ENCODE measurements at places on chromosomes 6 and 20.

- DNase-seq: peak; percentile 52
These were observed 174.1 kb downstream of the DOK5 start for GRCh38 chr20:54649511-54649962.

DNA sequence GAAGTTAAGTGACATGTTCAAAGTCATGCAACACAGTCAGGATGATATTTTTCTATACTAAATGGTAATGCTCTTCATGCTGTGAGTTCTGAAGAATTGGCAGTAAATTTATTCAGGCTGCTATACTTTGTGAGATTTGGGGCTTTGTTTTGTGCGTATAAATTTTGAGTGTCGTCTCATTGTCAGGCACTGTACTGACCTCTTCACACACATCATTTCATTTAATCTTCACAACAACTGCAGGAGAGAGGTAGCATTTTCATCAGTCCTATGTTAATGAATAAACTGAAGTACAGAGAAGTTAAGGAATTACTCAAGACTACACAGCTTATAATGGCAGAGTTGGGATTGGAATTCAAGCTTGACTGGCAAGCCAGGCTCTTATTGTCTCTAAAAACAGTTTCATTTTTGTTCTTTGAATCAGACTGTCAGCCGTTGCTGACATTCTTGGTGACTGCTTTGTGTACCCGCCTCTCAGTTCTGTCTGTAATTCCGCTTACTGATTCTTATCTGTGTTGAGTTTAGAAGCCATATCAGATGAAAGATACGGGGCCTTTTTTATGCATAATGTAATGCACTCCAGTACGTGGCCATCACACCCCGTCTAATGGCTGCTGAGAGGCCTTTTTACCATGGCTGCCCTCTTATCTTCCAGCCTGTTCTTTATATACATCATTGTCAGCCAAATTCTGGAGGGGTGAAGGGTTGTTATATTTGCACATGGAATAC lies 274.9 kb downstream of the UTRN start:
- peak; percentile 13 for DNase-seq

- no peak for DNase-seq
These were observed 155.3 kb downstream of the PLCB1 start for GRCh38 chr20:8287340-8287739.

GRCh38 chr20:23096986-23097520 lies 10.9 kb upstream of the CD93 start:
- no peak for DNase-seq

GRCh38 chr20:47785854-47786764 lies 828 bp upstream of the SULF2 start:
- no peak for DNase-seq

DNA sequence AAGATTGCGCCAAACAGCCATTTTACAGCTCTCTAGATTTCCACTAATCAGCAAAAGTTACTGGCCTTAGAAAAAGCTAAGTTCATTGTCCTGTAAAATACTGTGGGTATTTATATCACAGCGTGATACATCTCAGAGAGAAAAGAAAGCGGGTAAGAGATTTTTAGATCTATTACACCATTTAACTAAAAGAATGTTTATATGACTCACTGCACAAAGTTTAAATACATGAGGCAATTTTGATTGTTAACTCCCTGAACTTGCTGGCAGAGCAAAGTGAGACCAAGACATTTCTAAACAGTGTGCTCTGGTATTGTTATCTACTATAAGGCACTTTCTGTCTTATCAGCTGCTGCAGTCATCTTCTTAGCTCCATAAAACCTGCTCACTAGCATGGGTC lies 314.3 kb downstream of the EPHA7 start:
- DNase-seq: no peak

DNA sequence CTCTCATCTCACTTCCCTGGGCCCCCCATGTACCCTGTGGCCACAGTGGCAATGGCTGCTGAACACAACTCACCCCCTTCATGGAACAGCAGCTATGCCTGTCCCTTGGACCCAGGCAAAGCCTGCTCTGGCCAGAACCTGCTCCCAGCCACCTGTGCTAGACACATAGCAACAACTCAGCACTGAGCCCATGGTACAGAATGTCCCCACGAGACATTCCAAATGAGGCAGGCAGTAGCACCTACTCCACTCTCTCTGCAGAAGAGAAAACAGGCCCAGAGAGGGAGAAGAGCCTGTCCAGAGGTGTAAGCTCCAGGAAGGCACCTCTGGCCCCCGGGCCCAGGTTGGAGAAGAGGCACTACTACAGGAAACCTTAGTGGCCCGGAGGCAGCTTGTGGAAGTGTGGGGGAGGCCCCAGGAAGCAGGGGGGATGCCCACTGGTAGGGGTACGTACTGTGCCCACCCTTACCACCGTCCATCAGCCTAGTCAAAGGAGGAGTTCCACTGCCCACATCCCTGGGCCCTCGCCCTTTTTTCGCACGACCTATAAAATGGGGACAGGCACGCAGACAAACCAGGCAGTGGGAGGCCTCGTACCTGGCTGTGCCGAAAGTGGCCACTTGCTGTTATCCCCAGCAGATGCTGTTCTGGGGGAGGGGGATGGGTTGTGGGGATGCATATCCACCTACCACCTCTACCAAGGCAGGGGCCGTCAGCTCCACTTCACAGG lies 97.2 kb downstream of the ASXL1 start:
- DNase-seq: no peak

DNA sequence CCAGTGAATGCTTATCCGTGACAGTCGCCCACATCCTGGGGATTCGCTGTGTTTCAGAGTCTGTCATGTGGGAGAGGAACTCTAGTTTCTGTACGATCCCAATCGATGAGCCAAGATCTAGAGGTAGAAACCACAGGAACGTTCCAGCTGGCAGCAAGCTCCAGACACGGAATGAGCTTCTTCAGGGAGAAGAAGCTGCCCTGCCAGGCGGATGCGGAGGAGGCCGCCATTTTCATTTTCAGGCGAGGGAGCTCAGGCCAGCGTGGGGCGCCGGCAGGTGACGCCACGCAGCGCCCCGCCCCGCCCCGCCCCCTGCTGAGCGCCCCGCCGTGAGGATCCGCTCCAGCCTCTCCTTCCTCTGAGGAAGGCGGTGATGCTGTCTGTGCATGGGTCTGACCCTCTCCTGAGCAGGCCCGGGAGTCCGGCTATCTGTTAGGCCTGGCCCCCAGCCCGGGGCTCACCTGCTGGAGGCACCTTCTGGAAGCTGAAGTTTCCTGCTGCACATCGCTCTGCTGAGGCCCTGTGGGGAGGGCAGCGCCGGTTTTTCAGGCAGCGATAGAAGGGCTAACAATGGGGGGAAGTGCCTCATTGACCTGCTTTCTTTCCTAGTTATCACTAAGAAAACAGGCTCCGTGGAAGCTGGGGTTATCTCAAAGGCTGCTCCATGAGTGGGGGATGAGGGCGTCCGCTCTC lies 147.5 kb downstream of the ERMARD start:
- no peak for DNase-seq

DNA sequence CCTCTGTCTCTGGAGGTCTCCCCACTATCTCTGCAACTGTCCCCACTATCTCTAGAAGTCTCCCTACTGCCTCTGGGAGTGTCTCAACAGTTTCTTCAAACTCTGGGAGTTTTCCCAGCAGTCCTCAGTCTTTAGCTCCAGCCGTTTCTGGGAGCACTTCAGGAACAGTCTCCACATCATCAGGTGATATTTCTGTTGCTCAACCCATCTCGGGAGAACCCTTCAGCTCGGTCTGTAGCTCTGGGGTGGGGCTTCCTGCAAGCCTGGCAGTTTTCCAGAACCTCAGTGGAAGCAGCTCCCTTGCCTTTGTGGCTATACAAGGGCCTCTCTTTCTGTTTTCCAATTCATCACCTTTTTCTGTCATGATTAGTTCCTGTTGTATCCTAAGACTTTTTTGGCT lies 3.0 kb upstream of the SFTA2 start:
- DNase-seq: no peak

DNA sequence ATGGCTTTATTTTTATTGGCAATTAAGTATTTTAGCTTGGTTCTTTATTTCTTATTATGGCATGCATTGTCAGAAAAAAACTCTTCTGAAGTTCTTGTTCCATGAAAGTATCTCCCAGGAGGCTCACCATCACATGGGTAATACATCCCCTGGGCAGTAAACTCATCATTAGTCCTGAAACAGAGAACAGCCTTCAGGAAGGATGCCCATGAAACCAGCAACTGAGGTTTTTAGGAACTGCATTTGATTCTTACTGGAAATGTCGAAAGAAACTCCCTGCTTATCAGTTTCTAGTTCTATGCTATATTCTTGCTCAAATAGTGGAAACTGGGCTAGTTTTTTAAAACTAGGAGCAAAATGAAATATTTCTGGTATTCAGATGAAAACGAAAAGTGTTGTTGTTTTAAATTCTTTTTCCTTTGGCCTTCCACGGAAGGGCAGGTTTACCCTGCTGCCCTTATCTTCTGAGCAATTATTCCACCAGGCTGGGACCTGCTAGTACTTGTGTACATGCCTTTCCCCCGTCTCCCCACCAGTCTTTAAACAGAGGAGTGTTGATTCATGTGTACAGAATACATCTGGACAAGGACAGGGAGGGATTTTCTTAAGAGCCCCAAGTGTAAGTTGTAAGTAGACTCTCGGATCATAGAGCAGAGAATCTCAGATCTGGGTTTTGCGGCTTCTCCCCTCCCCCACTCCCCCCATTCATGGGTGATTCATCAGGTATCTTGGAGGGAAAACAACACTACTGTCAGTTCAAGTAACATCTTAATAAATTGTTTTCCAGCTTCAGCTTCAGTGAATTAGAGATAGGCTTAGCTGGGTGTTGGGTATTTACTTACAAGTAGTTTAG lies 81.5 kb downstream of the RTN4IP1 start:
- DNase-seq: peak; percentile 19

GRCh38 chr20:10228330-10228729 lies 9.7 kb downstream of the SNAP25 start:
- no peak for DNase-seq

GRCh38 chr20:43839793-43840199 lies 74.9 kb upstream of the TOX2 start:
- DNase-seq: no peak

- peak; percentile 13 for DNase-seq
These were observed 61.8 kb downstream of the RPP40 start for GRCh38 chr6:4941782-4942672.

- DNase-seq: no peak
These were observed 14.1 kb downstream of the AIG1 start for GRCh38 chr6:143074670-143075318.

GRCh38 chr6:130933712-130934200 lies 106.5 kb downstream of the SMLR1 start:
- DNase-seq: no peak

DNA sequence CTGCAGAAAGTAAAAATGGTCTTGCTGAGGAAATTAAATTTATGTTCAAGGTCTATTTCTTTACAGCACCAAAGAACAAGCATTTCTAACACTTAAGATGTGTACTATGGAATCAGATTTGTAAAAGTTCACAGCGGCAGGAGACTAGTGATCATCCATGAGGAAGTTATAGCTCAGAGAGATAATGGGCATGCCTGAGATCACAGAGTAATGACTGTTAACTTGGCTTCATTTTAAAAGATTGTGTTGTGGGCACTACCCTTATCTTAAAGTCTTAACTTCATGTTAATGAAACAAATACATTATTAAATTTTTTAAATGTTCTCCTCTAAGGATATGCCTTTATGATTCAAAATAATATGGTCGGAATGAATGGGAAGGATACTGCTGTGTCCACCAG lies 168.6 kb downstream of the GMPR start:
- no peak for DNase-seq
